ENCODE measurements at places on chromosomes 12 and 14.
A peak's percentile ranks its signal among the peaks of the same experiment; 100 is the strongest.

DNA sequence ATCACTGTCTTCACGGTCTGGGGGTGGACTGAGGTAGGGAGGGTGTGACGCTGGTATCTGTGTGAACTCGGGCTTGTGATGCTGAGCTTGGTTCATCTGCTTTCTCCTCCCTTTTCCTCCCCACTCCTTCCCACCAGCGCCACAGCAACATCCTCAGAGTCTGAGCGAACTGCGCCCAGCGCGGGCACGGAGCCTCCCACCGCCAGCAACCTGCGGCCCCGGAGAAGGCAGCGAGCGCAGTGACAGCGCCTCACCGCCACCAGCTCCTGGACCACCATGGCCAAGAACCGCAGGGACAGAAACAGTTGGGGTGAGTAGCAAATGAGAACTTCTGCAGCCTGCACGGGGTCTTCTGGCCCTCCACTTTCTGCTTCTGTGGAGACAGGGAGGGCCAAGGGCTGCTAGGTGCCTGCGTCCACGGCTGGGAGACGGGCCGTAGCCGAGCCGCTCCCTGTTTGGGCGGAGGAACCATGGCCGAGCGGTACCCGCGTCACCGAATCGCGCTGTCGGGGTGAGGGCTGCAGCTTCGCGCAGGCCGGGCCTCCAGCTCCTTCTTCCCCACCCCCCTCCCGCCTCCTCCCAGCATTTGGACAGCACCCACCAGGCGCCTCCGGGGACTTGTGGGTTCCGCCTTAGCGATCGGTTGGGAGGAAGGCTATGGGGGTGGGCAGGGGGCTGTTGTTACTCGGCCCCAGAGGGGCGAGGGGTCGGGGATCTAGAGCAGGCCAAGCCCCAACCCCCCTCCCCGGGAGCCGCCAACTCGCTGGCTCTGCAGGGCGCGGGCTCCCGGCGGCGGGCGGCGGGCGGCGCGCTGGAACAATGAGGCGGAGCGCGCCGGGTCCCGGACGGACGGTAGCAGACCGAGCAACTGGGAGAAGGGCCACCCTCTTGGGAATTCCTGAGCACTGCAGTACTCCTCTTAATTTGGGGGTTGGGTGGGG is at the start of gene ATL1:
TSS of gene ATL1 (plus strand) at position 156 of the 941 bp plus-strand sequence. CDS start at position 277, 121 bp downstream.
- peak; percentile 80 for DNase-seq

GRCh38 chr12:15131431-15131830 is 89.8 kb downstream of the RERG start:
- peak; percentile 18 for DNase-seq

DNA sequence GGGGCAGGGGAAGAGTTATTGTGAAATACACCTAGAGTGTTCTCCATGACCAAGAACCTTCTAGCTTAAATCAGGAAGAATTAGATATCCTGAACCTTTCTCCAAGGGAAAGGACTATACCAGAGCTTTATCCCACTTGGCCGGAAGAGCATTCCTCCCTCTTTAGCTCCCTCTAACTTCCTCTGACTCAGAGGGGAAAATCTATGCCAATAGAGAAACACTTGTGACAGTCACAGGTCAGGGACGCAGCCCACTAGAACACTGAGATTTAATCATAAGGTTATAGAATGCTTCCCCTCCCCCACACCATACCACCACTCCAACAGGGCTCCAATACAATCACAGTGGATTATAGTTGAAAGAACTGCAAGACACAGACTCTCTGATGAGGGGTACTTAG is 55.4 kb upstream of the RFX4 start:
- peak; percentile 54 for DNase-seq

GRCh38 chr12:66090157-66090556 is 40.4 kb downstream of the LLPH start:
- DNase-seq = no peak

- DNase-seq = peak; percentile 70
Measured at GRCh38 chr14:68940614-68941185, 38.4 kb downstream of the ACTN1 start.

DNA sequence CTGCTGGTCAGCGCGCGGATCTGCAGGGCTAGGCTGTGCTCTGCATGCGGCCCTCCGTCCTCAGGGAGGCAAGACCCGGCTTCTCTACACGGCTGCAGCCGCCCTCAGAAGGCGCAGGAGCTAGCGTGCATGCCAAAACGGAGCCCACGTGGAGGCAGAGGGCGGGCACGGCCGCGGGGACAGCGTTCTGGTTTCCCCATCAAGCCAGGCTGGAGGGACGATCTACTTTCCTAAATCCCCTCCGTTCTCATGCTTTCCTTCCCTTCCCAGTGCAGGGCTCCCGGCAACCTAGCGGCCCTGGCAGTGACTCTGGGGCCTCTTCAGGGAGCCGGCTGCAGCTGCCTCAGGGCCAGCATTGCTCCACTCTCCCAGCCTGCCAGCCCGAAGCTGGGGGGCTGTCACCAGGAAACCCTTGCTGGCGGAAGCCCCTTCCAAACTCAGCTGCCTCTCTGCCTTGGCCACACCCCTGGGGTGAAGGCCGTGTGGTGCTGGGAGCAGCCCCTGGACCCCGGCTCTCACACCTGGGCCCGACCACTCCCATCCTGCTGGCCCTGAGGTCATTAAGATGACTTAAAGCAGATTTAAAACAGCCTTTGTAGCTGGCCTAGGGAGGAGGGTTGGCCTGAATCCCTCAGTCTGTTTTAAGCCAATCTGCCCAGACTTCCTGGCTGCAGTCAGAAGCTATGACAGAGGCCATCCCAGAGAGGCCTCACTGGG is 9.2 kb upstream of the GOLGA3 start:
- DNase-seq = no peak

GRCh38 chr14:74765721-74766120 is 2.6 kb downstream of the YLPM1 start:
- DNase-seq = no peak

GRCh38 chr12:117142094-117142493 is 42.9 kb upstream of the TESC start:
- no peak for DNase-seq

- DNase-seq = no peak
Measured at GRCh38 chr12:30484658-30485057, 211.0 kb downstream of the IPO8 start.

GRCh38 chr12:95959107-95959506 is 16.0 kb downstream of the AMDHD1 start:
- peak; percentile 33 for DNase-seq

DNA sequence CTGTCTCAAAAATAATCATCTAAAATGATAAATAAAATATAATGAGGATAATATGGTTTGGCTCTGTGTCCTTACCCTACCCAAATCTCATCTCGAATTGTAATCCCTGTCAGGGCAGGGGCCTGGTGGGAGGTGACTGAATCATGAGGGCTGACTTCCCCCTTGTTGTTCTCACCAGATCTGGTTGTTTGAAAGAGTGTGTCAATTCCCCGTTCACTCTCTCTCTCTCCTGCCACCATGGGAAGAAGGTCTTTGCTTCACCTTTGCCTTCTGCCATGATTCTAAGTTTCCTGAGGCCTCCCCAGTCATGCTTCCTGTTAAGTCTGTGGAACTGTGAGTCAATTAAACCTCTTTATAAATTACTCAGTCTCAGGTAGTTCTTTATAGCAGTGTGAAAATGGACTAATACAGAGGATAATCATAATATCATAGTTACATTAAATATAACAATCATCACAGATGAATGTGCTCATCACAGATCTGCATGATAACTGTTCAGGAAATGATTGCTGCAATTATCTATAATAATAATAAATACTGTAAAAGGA is 12.6 kb downstream of the EFCAB11 start:
- DNase-seq = no peak

DNA sequence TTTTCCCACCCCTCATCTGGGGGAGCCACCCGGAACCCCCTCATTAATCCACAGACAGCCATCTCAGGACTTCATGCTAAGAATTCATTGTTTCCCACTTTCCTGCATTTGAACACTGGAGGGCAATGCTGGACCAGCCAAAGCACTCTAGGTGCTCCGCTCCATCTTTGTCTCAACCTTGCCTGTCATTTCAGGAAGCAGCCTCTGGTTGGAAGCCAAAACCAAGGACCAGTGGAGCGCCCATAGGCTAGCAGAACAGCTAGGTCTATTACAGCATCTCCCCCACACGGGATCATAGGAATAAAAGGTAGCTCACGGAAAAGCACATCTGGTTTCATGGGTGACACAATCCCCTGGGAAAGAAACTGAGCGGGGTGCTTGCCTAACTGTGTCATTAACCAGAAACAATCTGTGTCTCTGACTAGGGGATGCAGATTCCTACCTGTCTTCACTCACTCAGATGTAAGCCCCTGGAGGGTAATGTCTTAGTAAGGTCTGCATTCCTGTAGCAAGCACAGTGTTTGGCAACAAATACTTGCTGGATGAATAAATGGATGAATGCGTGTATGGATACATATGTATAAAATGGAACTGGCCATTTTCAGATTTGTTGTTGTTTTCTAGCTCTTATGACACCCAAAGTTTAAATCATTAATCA is 197.0 kb downstream of the DAD1 start:
- DNase-seq = peak; percentile 71

GRCh38 chr12:132275110-132275531 is 54.3 kb downstream of the GALNT9 start:
- DNase-seq = peak; percentile 62

GRCh38 chr12:116677202-116677661 is 60.6 kb downstream of the SPRING1 start:
- no peak for DNase-seq

DNA sequence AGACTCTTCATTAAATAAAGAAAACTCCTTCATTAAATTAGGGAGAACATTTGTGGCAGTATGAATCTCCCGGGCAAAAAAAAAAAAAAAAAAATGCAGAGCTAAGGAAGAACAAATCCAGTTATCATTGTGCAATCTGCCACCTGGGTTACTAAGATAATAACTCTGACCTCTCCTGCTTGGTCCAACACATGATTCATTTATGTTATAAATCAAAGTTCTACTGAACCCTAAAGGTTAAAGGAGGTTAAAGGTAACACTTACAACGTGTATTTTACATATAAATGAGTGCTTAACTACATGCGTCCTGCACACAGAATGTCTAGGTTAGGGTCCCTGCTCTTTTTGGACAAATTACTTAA is 4.2 kb downstream of the TGFB3 start:
- DNase-seq = no peak

All from EH (cell line).